Activated T-helper 9 cell treated with anti-CD3 and anti-CD28 coated beads, Interleukin-2, amount 50 U/mL, for 16 hours (primary cell): ENCODE measurements at places on chromosomes 3 and 15.

- DNase-seq = no peak
These were observed 242.0 kb upstream of the TTC14 start for GRCh38 chr3:180359953-180360279.

DNA sequence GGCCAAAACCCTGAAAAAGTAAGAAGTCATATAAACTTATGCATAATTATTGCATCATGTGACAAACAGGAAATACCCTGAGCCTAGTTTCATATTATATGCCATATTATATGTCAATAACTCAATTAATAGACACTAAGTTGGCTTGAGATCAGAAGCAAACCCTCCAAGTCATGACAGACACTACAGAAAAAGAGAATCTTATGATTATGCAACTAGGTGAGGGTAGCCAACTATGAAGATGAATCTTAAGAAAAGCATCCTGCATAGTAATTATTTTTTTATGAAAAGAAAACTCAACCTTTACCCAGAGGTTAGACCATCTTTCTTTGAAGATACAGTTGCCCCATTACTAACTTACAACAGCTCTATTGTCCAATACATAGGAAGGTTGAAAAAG, 192.4 kb upstream of the VEPH1 start:
- no peak for DNase-seq

- no peak for DNase-seq
These were observed 281.8 kb upstream of the CRBN start for GRCh38 chr3:3461317-3461716.

DNA sequence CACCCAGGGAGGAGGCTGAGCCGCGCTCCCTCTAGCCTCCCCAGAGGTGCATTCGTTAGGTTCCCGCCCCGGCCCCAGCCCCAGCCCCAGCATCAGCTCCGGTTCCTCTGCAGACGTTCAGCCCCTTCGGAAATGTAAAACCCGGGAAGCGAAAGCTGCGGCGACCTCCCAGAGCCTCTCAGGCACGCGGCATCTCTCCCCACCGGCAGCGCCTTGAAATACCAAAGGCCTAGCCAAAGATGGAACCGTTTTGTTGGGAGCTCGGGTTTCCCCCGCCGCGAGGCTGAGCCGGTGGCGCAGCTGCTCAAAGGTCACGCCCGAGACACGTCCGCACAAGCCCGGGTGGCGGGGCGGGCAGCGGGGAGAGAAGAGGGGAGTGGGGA, 77.8 kb upstream of the HES1 start:
- DNase-seq = no peak

GRCh38 chr3:69741032-69741767, 1.9 kb downstream of the MITF start:
- no peak for DNase-seq
